ENCODE measurements at places on chromosomes 16 and 17.

GRCh38 chr17:78952706-78953105 is 27.0 kb downstream of the LGALS3BP start:
- DNase-seq = no peak

GRCh38 chr16:83021045-83021444 is 394.3 kb downstream of the CDH13 start:
- DNase-seq = no peak

- no peak for DNase-seq
These were observed 339.0 kb downstream of the TMEM114 start for GRCh38 chr16:8251298-8251697.

- DNase-seq = no peak
These were observed 15.9 kb downstream of the PEMT start for GRCh38 chr17:17575360-17576251.

DNA sequence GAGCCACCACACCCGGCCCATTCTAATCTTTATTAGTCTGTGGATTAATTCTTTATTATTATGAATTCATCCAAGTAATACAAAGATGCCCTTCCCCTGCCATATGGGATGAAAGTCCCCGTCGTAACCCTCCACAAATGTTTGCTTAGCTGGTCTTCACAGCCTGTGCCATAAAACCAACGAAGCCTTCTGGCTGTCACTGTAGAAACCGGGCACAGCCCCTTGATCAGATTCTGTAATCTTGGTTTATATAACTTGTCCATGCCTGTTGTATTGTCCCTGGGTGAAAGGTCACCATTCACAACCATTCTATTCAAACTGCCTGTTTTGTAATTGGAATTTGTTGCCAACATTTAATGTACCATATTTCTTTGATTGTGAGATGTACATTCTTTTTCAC is 66.5 kb downstream of the ATP2C2 start:
- no peak for DNase-seq

DNA sequence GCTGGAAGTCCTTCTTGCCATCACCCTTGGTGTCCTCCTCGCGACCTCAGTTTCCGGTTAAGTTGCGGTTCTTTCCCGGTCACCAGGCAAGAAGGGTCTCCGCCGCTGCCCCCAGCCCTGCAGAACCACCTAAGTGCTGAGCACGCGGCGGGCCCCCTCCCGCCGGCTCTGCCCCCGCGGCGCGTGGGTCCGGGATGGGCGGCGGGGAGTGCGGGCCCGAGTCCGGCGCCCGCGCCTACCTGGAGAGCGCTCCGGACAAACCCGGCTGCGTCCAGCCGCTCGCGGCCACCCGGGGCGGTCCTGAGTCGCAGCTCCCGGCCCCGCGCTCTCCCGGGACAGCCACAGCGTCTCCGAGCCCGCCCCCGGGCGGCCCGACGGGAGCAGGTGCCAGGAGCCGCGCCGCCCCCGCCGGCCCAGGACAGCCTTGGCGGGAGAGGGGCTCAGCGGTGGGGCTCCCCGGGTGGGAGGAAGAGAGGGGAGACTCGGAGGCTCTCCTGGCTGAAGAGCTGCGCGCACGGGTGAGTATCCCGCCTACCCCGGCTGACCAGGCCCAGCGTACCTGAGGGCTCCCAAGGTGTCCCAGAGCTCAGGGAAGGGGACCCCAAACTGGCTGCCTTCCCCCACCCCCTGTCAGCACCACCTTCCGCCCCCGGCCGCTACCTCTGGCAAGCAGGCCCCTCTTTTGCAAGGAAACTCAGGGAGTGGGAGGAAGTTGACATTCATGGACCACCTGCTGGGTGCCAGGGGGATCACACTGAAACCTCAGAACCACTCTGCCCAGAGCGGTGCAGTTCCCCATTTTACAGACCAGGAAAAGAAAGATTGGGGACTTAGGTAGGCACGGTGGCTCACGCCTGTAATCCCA is 22.2 kb upstream of the C17orf113 start:
- no peak for DNase-seq

- no peak for DNase-seq
These were observed at the start of gene METRNL for GRCh38 chr17:83079352-83079747. Gene METRNL, plus strand, starts transcription at chr17:83079609. Its CDS starts 207 bp downstream, at chr17:83079816.

GRCh38 chr16:74051-74746 is 1.8 kb upstream of the RHBDF1 start:
- no peak for DNase-seq

DNA sequence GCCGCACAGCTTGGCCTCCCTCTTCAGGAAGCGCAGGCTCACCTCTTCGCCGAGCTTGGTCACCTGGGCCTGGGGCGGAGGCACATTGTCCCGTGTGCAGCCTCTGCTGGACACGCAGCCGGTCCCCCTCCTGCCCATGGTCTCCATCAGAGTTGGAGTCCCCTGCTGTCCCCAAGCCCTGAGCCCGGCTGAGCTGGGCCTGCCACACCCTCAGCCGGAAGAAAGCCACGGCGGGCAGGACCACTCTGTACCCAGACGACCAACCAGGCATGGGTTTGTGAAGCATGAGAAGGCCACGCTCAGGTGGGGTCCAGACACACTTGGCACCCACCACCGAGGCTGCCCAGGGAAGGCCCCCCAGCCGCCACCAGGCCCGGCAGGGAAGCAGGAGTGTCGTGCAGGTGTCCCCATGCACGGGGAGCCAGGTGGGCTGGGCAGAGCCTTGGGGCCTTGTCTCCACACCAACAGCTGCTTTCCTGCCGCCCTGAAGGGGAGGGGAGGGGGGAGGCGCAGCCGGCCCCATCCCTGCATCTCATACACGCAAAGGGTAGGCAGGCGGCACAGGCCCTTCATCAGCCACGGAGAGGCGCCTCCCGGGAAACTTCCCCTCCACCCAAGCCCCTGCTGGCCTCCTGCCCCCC is 5.2 kb downstream of the CCDC154 start:
- DNase-seq = no peak

GRCh38 chr16:53519417-53520091 is 16.5 kb upstream of the AKTIP start:
- no peak for DNase-seq

GRCh38 chr17:30405161-30405560 is 26.4 kb downstream of the CPD start:
- DNase-seq = no peak

- DNase-seq = no peak
These were observed 8.1 kb upstream of the KIFC3 start for GRCh38 chr16:57810197-57811031.

DNA sequence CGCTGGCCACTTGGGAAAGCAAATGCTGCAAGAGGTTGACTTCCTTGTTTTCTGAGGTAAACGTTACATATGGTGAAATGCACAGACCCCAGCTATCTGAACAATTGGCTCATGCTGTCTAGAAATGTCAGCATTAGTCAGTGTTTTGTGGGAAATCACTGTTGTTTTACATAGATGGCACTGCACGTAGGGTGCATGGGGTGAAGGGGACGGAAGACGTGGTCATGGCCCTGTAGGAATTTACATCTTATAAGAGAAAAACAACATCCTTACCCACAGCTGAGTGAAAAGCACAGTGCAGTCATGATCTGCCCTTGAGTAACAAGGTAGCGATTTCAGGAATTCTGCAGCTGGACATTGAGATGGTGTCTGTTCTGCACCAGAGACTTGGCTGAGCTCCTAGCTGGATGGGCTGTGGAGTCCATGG is 15.2 kb downstream of the RPTOR start:
- DNase-seq = no peak

- DNase-seq = no peak
These were observed 5.2 kb upstream of the PKMYT1 start for GRCh38 chr16:2985462-2985861.

- no peak for DNase-seq
These were observed 73.2 kb upstream of the MRTFB start for GRCh38 chr16:13997933-13998332.

DNA sequence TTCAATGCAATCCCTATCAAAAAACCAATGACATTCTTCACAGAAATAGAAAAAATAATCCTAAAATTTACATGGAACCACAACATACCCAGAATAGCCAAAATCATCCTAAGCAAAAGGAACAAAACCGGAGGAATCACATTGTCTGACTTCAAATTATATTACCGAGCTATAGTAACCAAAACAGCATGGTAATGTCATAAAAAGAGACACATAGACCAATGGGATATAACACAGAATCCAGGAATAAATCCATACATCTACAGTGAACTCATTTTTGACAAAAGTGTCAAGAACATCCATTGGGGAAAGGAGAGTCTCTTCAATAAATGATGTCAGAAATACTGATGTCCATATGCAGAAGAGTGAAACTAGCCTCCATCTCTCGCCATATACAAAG is 105.8 kb upstream of the CORO6 start:
- DNase-seq = no peak

GRCh38 chr17:13367154-13367553 is 234.6 kb downstream of the HS3ST3A1 start:
- no peak for DNase-seq

- peak; percentile 17 for DNase-seq
These were observed 424 bp downstream of the HOXB2 start for GRCh38 chr17:48544349-48545021.

DNA sequence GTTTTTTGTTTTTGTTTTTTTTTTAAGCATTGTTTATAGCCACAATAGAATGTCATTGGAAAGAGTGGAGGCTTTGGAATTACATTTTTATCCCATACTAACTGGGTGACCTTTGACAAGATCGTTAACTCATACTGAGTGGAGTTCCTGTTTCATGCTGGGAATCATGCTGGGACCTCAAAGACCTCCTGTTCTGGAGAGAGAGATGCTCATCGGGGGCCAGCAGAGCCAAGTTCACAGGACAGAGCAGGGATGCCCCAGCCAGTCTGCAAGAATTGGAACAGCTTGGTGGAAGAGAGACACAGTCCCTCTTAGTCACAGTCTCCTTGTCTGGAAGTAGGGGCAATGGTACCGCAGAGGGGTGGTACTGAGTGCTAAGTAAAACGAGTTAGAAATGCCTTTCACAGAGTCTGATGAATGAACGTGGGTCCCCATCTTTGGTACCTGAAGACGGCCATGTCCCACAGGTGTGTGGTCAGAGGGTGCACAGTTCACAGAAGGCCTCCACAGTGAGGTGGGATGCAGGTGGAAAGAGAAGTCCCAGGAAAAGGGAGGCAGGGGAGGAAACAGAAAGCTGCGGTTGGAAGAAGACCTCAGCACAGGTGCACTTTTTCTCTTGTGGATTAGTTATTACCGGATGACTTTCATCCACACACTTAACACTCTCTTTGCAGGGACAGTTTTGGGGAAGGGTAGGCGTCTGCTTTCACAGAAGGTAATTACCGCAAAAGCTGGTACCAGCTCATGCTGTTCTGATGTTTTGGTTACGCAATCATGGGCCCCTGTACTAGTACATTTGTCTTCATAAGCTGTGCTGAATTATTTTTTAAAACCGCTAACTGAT is 147.8 kb downstream of the PRKCA start:
- no peak for DNase-seq

DNA sequence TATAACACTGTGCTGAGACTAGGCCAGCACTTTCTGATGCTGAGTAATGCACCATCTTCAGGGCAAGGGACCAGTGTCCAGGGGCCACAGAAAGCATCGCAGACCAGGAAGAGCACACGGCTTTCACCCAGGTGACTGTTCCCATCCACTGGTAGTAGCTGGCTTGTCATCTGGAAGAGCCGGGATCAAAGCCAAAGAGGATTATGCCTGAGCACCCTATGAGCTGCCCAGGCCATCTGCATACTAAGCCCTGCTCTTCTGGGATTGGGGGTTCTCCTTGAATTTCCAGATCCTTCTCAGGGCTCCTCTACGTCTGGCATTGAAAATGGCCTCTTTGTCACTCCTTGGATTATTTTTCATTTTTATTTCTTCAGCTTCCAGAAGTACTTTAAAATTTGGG is 140.7 kb downstream of the IRX3 start:
- DNase-seq = no peak

DNA sequence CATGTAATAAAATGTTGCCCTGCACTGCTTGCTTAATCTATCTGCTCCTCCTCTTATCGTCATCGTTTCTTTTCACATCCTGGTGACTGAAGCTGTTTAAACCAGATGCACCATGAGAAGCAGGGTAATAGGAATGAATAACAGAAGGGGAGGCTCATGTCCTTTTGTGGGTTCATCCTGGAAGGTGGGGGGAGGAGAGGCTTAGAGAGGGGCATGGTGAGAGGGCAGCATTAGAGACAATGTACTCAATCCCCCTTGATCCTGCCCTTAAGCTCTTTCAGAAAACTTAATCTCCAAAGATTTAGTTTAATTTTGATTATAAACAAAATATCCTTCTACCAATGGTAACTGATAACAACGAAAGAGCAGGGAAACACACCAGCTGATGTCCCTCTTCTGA is 248.5 kb downstream of the CA10 start:
- DNase-seq = no peak

GRCh38 chr17:55706808-55707773 is 15.6 kb downstream of the TMEM100 start:
- DNase-seq = no peak

DNA sequence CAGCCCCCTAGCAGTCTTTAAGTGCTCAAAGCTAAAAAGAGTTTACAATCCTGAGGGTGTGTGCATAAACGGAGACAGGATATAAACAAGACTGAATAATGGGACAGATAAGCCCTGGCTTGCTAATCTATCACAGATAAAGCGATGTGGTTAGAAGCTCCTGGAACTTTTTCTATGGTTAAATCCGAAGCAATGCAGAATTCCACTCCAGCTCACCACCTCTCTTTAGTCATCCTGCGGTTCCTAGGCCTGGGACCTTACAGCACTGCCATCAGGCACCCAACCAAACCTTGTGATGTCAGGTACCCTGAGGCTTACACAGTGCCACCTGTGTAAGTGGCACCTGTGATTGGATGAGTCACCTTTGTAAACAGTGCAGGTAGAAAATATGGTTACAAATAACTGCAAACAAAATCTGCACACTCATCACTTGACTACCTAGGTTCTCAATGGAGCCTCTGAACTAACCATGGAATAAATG is 31.5 kb upstream of the B4GALNT2 start:
- DNase-seq = no peak

- no peak for DNase-seq
These were observed 6.4 kb upstream of the CMTM3 start for GRCh38 chr16:66598111-66598510.

- no peak for DNase-seq
These were observed 35.8 kb downstream of the CPPED1 start for GRCh38 chr16:12767897-12768296.

- no peak for DNase-seq
These were observed 4.1 kb downstream of the USP31 start for GRCh38 chr16:23145186-23145585.

Measured in activated naive CD4-positive, alpha-beta T cell (primary cell).